ENCODE measurements at places on chromosomes 5 and 9.

- no peak for DNase-seq
These were observed 92.3 kb downstream of the CAAP1 start for GRCh38 chr9:26800322-26800721.

DNA sequence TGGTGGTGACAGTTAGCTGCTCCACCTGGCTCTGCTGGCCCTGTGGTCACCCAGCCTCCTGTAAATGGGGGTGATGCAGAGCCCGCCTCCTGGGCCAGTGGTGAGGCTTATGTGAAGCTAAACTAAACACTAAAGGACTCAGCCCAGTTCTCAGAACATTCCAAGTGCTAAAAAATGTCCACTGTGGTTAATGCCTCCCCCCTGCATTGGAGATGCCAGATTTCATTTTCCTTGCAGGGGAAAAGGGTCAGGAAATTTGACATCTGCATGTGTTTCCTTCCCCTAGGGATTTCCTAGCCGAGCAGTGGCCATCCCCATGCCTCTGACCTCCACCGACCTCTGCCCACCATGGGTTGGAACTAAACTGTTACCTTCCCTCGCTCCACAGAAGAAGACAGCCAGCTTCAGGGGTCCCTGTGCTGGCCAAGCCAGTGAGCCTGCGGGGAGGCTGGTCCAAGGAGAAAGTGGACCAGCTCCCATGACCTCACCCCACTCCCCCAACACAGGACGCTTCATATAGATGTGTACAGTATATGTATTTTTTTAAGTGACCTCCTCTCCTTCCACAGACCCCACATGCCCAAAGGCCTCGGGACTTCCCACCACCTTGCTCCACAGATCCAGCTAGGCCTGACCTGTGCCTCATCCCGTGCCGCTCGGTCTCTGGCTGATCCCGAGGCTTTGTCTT lies 13.0 kb downstream of the CD74 start:
- no peak for DNase-seq

GRCh38 chr9:108057421-108058134 lies 568.0 kb upstream of the KLF4 start:
- DNase-seq, result no peak

DNA sequence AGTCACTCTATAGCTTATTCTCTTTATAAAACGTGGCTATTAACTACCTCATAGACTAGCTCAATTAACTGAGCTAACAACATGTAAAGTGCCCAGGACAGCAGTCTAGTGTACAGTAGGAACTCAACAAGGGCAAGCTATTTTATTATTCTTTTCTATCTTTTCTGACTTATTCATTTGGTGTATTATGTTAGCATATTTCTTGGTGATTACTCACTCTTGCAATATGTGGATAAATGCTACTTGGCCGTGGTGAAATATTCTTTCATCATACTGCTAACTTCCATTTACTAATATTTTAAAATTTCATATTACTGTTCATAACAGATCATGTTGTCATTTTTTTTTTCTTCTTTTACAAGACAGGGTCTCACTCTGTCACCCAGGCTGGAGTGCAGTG lies 4.9 kb downstream of the SLC25A51 start:
- no peak for DNase-seq

- DNase-seq, result no peak
These were observed 178.3 kb downstream of the CAVIN4 start for GRCh38 chr9:100756217-100756616.

GRCh38 chr9:16367605-16368231 lies 502.8 kb downstream of the BNC2 start:
- DNase-seq, result no peak

DNA sequence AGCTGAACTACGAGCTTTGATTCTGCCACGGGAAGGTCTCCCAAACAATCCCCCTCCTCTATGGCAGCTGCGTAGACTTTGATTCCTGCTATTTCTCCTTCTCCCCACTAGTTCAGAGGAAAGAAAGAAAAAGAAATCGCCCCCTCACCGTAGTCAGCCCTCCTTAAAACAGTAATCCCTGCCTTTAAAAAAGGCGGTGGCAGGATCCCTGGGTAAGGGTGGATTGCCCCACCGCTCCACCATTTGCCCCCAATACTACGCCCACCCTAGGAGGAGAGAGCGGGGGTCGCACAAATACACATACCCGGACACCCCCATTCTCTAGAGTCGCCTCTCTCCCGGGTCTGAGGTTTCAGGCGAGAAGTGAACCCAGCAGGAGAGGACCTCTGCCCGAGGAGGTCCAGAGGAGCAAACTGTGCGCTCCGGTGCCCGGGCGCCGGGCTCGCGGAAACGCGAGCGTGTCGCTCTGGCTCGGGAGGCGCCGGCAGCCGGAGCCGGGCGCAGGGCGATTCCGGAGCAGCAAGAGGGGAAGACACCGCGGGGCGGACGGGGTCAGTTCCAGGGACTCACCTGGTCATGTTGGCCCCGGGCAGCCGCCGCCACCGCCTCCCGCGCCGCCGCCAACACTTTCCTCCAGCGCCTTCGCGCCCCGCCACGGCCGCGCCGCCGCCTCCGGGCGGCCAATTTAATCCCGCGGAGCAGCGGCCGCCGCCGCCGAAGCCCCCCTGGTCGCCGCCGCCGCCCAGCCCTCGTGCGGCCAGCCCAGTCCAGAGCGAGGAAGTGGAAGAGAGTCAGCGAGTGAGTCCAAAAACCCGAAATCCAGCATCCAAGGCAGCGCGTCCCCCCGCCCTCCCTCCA lies 1057.7 kb upstream of the DMAC1 start:
- DNase-seq, result peak; percentile 23

- no peak for DNase-seq
These were observed 402.3 kb upstream of the ZNF608 start for GRCh38 chr5:125148706-125149105.

- DNase-seq, result no peak
These were observed 176.3 kb upstream of the OTULINL start for GRCh38 chr5:14405267-14405666.

DNA sequence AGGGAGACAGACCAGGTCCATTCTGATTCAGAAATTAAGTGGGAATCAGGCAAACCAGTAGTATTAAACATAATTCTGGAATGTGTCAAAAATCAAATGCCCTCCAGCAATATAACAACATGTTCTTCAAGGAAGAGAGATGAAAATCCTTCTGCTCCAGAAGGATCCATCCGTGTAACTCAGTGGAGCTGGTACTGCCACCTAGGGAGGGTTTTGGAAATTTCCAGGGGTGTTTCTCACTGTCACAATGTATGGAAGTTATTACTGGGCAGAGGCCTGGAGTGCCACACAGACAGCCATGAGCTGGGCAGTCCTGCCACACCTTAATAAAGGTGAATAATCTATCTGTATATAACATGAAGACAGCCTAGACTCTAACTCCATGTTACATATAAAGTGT lies 87.5 kb downstream of the TTLL11 start:
- peak; percentile 9 for DNase-seq

- no peak for DNase-seq
These were observed 175.6 kb downstream of the MACROH2A1 start for GRCh38 chr5:135223404-135223803.

DNA sequence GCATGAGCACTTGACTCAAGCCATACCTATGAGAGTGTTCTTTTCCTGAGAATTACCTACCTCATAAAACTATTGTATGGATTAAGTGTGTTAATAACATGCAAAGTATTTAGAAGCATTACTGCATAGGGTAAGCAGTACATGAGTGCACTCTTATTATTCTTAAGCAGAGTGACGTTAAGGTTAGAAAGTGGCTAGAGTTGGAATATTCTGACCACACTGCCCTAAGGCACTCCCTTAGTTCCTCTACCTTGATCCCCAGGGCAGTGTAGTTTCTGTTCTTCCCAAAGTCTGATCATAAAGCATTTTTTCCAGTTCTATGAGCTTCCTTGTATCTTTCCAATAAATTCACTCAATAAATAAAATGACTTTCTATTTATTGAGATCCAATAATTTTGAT lies 189.2 kb downstream of the PCSK1 start:
- no peak for DNase-seq

GRCh38 chr5:134526483-134527155 lies 1.1 kb downstream of the JADE2 start:
- DNase-seq, result peak; percentile 89

- no peak for DNase-seq
These were observed 61.2 kb upstream of the RXRA start for GRCh38 chr9:134265078-134265477.

GRCh38 chr9:6409811-6410210 lies 3.2 kb upstream of the UHRF2 start:
- DNase-seq, result no peak

- DNase-seq, result peak; percentile 66
These were observed 30.4 kb upstream of the LTC4S start for GRCh38 chr5:179763215-179763945.

- DNase-seq, result no peak
These were observed 127.1 kb downstream of the RNF180 start for GRCh38 chr5:64292611-64293215.

DNA sequence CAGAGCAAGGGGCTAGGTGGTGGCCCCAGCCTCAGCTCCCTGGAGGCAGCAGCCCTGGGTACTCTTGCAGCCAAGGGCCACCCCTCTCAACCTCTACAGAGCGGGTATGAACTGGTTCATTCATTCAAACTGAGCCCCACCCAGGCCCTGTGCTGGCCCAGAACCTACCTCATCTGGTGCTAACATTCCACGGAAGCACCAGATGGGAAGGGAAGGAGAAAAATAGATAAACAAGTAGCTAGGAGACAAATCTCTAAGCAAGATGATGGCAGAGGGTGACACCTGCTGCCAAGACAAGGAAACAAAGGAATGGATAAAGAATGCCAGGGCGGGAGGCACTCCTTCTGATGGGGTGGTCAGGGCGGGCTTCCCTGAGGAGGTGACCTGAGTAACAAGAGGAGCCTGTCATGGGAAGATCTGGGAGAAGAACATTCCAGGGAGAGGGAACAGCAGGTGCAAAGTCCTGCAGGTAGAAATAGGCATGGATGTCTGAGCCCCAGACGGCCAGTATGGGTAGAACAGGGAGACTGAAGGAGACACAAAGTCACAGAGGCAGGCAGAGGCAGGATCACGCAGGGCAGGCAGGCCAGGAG lies 6.1 kb downstream of the ST6GALNAC4 start:
- no peak for DNase-seq

- DNase-seq, result no peak
These were observed 730.0 kb downstream of the MTRR start for GRCh38 chr5:8598996-8599395.

DNA sequence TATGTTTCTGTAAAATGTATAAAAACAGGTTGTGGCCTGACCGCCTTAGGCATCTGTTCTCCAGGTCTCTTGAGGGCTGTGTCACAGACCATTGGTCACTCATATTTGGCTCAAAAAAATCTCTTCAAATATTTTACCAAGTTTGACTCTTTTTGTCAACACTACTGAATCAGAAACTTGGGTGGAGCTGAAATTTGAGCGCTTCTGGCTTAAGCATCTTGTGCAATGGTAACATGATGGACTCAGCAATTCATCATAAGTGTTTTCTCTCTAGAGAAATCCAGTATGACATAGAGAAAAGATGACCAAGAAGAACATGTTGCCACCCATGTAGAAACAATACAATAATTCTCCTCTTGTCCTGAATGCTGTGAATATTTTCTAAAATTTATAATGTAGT lies 387.9 kb downstream of the MAT2B start:
- no peak for DNase-seq

DNA sequence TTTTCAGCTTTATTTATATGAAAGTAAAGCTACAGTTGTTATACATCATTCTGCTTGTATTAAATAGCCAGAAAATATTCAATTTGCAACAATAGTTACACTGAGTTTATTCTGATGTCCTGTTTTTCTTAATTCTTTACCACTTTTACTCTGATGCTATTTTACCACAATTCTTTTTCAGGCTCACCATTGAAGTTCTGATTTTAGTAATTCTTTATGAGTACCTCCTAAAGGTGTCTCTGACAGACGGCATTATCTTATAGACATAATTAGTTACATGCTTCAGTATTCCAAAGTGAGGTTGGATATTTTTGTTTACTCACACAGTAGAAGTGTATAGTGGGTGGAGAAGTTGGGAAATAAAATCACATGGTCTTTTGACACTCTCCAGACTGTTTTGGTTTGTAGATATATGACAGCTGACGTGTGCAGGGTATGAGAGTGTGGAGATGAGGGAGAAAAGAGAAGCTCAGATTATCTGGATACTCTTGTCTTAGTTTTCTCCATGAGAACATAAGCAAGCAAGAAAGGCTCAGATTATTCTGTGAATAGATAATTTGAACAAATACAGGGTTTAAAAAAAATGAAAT lies 97.4 kb downstream of the FBXO4 start:
- DNase-seq, result no peak

DNA sequence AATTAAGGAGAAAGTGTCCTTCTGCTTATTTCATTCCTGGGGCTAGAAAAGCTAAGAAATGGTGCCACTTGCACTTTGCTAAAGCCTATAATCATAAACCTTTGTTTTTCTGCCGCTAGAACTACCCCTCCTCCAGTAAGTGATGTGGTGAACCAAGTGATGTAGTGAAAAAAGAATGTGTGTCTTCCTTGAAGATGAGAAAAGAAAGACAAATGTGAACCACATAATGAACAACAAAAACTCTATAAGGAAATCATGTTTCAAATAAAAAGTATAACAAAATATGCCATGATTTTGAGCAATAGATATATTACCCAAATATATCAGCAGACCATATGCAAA lies 179.0 kb upstream of the SGCD start:
- no peak for DNase-seq
